ENCODE measurements at places on chromosomes 12 and 14.

DNA sequence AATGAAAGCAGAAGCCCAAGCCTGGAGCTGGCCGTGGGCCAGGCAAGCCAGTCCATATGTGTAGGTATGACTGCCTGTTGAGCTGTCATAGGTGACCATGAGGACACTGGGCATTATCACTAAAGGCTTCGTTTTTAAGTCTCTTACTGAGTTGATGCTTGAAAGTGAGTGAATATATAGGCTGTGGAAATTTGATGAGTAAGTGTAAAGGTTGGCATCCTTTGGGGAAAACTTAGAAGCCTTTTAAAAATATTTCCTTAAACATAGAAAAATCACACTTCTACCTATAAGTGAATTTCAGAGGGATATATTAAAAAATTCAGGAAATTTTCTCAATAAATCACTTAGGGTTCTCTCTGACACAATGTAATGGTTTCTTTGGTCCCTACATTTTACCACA, 396.5 kb downstream of the FOXG1 start:
- no peak for DNase-seq

GRCh38 chr14:104774453-104775072, 21.0 kb downstream of the AKT1 start:
- no peak for DNase-seq

DNA sequence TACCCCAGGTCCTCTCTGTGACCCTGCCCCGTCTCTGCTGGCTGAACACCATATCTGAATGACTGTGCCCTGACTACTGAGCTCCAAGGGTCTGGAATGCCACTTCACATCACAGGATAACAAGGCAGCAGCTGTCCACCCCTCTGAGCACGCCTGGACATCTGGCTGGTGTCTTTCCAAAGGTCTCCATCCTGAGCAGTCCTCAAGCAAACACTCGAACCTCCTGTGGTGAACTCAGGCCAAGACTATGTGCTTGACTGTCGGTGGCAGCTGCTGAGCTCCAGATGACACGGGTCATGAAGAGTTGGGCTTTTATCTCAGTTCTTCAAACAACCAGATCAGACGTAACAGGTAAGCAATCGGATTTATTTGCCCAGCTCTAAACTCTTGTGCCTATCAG, 117.2 kb upstream of the BCL2L14 start:
- peak; percentile 70 for DNase-seq

DNA sequence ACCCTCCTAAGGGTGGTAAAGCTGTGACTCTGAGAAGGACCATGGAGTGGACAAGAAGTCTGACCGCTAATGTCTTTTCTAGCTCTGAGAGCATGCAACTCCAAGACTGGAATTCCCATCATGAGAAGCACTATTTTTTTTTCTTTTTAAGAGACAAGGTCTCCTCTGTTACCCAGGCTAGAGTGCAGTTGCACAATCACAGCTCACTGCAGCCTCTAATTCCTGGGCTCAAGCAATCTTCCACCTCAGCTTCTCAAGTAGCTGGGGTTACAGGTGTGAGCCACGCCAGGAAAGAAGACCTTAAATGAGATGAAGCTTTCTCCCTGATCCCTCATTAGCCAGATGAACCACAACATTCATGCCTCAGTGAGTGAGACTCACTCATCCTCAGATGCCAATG, 19.2 kb downstream of the VDR start:
- DNase-seq: no peak

All from SHP77 treated with DMSO at 0.1 percent for 48 hours (cell line).